Fibroblast of villous mesenchyme (primary cell): ENCODE measurements at places on chromosomes 12 and 14. TPM values are rescaled to one million over a fixed set of nuclear protein-coding genes. Genes with fewer than 3 reads are reported as not detected.

DNA sequence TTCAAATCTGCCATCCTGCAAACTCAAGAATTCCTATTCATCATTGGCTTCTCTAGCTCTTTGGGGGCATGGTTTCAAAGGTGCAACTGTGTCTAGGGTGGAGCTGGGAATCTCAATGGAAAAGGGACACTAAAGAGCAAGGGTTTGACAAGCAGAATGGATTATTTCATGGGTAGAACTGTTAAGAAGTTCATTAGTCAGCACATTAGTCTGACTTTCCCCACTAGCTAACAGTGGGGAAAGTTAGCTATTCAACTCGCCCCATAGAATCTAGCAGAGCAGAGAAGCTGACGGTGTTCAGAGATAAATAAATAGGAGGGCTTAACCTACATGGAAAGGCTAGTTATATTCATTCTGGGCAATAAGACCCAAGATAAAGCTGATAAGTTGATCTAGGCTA lies 153.9 kb downstream of the EMP1 start:
- no peak for DNase-seq

- no peak for DNase-seq
These were observed 37.3 kb downstream of the FBLN5 start for GRCh38 chr14:91910196-91910595.

- peak; percentile 76 for DNase-seq
These were observed 11.9 kb downstream of the TMTC3 start for GRCh38 chr12:88153959-88154358.

DNA sequence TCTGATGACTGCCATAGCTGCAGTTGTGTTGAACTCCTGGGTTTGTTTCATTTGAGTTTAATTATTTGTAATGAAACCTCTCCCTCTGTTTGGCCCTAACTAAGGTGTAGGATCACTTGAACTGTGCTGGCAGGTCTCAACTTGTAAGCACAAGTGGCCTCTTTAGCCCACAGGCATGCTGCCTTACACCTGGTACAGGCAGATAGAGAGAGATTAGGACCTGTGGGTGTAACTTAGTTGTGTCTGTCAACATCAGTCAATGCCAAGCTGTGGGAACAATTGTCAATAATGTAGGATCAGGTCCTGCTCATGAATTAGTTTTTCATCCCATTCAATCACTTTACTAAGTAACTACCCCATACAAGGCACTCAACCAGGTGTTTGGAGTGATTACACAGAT lies 263.0 kb upstream of the G2E3 start:
- no peak for DNase-seq

The TMEM233 gene
- not detected in 2 replicates for total RNA-seq

- no peak for DNase-seq
These were observed 162.2 kb downstream of the TPH2 start for GRCh38 chr12:72100854-72101253.

DNA sequence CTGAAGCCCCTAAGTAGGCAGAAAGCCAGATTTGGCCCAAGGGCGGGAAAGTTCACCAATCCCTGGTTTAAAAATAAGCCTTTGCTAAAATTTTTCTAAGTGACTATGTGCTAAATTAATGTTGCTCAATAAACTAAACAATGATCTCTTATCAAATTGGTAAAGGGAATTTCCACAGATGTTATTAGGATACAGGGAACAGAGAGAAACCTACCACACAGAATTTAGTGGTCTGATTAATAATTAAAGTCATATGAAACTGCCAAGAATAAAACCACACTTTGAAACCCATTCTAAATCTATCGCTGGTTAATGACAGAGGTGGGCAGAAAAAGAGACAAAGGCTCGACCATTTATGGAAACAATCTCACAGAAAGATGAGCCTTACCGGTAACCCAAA lies 22.0 kb downstream of the ANAPC5 start:
- no peak for DNase-seq

- DNase-seq = no peak
These were observed 76.4 kb downstream of the FOXN4 start for GRCh38 chr12:109232731-109233130.

DNA sequence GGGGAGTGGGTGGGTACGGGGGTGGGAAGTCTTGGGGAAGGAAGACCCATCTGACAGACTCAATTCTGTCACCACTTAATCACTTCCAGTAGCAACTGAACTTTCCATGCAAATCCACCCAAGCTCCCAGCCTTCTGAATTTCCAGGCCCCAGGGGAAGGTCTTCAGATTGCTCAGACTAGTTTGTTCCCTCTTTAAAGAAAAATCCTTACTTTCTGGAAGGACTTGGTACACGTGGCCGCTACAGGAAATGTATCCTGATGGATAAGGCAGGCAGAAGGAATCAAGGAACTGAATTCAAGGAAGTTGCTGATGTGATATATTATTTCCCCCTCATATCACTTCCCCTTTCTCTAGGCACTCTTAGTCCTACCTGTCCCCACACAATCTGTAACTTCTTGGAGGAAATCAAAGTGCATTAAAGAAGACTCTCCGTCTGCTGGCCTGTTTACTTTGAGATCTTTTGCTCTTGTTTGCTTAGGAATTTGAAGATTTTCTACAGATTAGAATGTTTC lies 6.4 kb downstream of the NFKBIA start:
- DNase-seq = peak; percentile 27

DNA sequence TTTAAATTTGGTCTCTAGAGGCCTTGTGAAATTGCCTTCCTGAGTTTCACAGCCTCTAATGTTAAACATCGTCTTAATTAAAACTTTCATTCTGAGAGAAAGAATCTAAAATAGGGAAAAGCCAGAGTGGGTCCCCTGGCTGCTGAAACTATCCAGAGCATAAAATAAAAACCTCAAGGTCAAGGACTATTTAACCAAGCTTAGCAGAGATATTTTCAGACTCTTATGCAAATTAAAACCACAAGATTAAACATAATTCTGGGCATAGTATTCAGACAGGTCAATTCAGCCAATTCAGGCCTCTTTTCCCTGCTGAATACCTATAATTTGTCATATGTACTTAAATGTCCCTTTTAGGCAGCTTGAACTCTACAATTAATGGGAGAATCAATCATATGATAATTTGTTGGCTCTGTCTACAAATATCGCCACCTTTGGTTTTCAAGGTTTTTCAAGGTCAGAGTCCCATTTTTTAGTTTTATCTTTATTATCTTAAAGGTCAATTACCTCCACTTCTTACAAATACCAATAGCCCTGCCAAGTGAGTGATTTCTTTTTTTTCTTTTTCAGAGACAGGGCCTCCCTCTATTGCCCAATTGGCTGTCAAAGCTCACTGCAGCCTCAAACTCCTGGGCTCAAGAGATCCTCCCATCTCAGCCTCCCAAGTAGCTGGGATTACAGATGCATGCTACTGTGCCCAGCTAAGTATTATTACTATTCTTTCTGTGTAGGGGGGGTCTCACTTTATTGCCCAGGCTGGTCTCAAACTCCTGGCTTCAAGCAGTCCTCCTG lies 257.1 kb downstream of the PHLDA1 start:
- DNase-seq = peak; percentile 71

- no peak for DNase-seq
These were observed 486.0 kb downstream of the RMST start for GRCh38 chr12:97948591-97948990.

DNA sequence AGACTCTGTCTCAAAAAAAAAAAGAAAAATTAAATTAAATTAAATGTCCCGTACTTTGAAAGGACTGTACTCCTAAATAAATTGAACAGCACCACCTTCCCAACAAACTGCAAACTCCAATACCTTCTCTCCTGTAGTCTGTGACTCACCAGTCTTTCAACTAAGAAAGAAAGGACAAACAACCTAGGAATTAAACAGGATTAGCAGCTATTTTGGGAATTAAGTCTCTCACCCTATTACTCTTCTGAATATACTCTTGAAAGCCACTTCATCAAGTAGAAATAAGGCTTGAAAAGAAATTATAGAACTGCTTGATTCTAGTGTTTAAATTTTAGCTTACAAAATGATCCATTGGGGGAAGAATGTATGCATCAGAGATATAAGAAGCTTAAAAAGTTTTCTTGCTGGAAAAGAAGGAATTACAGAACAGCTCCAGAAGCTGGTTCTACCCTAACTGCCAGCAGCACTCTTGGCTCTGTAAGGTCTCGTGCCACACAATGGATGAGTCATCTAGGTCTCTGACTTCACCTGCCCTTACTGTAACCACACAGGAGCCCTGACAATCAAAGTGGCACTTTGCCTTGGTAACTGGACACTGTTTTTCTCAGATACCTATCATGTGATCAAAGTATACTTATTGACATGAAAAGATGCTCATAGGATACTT lies 57.0 kb upstream of the CERS5 start:
- no peak for DNase-seq

The ERP27 gene
- not detected in 2 replicates for total RNA-seq

DNA sequence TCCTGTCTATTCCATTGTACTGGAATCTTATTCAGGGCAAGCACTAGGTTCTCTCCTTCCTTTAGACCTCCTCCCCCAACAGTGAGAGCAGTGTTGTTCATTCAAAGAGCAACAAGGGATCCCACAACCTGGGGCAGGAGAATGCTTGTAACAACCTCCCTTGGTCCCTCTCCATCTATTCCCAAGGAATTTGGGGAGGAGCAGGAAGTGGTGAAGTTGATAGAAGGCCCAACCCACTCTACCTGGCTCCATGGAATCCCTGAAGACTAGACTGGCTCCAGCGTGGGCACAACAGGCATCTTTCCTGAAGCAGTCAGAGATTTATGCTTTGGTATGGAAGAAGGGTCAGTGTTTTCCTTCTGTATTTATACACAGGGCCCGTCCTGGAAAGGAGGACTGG lies 33.4 kb upstream of the CISTR start:
- DNase-seq = no peak

DNA sequence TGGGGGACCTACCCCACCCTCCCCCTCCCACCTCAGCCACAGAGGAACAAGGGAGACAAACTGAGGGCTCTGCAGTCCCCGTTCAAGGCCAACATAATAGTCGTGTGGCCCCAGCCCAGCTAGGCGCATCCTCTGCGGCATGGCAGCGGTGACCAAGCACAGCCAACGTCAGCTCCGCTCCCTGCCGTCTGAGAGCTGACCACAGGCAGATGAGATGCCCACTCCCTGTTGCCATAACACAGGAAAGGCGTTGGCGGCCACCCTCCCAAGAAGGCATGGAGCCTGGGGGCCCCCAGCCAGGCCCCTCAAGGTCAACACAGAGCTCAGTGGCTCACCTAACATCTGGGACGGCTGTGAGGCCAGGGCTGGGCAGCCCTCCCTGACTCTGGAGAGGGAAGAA lies 32.6 kb upstream of the UBC start:
- no peak for DNase-seq

The GSG1 gene
- 0.32 and 11.2 TPM in 2 replicates for total RNA-seq

The ST8SIA1 gene
- total RNA-seq = 0.43 and 1.3 TPM in 2 replicates

The SSPN gene
- total RNA-seq = 11.6 and 22.0 TPM in 2 replicates

The SLC6A15 gene
- total RNA-seq = 0.43 and 0.64 TPM in 2 replicates

GRCh38 chr12:40232602-40233001 lies 7.8 kb downstream of the LRRK2 start:
- DNase-seq = no peak

GRCh38 chr12:110917467-110917866 lies 2.9 kb downstream of the MYL2 start:
- peak; percentile 7 for DNase-seq

The LRP10 gene
- 104 and 108 TPM in 2 replicates for total RNA-seq

- DNase-seq = no peak
These were observed 8.3 kb upstream of the PRKAG1 start for GRCh38 chr12:49026678-49027480.

The CMA1 gene
- total RNA-seq = not detected in 2 replicates

GRCh38 chr14:104138098-104138717 lies at the start of gene KIF26A:
TSS of gene KIF26A (plus strand) at chr14:104138587. CDS start at chr14:104138723, 136 bp downstream.
- peak; percentile 24 for DNase-seq

The MEG3 gene
- total RNA-seq = 120 and 187 TPM in 2 replicates

DNA sequence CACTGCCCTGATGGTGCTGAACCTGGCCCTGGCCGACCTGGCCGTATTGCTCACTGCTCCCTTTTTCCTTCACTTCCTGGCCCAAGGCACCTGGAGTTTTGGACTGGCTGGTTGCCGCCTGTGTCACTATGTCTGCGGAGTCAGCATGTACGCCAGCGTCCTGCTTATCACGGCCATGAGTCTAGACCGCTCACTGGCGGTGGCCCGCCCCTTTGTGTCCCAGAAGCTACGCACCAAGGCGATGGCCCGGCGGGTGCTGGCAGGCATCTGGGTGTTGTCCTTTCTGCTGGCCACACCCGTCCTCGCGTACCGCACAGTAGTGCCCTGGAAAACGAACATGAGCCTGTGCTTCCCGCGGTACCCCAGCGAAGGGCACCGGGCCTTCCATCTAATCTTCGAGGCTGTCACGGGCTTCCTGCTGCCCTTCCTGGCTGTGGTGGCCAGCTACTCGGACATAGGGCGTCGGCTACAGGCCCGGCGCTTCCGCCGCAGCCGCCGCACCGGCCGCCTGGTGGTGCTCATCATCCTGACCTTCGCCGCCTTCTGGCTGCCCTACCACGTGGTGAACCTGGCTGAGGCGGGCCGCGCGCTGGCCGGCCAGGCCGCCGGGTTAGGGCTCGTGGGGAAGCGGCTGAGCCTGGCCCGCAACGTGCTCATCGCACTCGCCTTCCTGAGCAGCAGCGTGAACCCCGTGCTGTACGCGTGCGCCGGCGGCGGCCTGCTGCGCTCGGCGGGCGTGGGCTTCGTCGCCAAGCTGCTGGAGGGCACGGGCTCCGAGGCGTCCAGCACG lies 4.7 kb downstream of the LTB4R start:
- DNase-seq = peak; percentile 40

DNA sequence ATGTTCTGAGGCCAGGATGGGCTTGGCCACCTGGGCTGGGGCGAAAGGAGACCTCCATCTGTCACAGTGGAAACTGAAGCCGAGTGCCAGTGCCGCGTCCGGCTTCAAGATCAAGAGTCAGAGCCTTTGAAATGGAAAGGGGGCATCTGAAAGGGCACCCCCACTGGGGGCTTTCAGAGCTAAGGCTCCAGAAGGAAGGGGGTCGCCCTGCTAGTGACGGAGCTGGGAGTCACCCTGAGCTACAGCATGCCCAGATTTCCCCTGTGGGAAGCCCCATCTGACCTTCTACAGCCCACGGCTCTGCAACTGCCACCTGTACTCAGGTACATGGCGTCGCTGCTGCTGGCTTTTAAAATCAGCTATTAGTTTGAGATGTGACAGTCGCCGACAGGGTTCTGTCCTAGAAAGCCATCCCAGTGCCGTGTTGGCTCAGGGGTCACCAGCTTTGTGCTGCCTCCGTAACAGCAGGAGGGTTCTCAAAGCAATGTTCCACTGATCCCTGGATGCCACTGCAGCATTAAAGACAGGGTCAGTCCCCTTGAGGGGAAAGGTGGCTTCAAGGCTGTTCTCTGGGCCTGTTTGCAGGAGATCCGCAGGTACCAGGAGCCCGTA lies 31.5 kb downstream of the CCNK start:
- no peak for DNase-seq

- DNase-seq = no peak
These were observed 605.0 kb downstream of the FSCB start for GRCh38 chr14:43901911-43902673.

The MMP17 gene
- total RNA-seq = 8.6 and 13.9 TPM in 2 replicates

The DHH gene
- not detected in 2 replicates for total RNA-seq

- DNase-seq = no peak
These were observed 106.2 kb downstream of the GPATCH2L start for GRCh38 chr14:76257842-76258397.

The IKZF4 gene
- 1.3 and 3.5 TPM in 2 replicates for total RNA-seq
